NCI-H1092 treated with DMSO at 0.1 percent for 48 hours (cell line): ENCODE measurements at places on chromosomes 5 and 9.

DNA sequence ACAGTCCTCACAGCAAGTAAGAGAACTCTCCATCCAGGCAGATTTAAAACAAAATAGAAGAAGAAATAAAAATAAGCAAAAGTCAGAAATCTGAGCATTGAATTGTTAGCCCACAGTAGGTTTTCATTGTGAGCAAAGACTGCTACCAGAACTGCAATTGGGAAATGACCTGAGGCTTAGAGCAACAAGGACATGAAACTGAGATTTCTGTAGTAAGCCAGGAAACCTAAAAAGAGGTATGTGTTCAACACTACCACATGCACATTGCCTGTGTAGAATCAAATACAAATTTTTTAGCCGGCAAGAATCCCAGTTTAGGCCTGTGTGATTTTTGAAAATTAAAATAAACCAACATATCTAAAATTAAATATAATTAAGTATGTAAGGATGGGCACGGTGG, 928.4 kb upstream of the WWC1 start:
- DNase-seq, result no peak

- DNase-seq, result peak; percentile 9
Observed at GRCh38 chr5:147303251-147303650, 68.4 kb downstream of the STK32A start.

DNA sequence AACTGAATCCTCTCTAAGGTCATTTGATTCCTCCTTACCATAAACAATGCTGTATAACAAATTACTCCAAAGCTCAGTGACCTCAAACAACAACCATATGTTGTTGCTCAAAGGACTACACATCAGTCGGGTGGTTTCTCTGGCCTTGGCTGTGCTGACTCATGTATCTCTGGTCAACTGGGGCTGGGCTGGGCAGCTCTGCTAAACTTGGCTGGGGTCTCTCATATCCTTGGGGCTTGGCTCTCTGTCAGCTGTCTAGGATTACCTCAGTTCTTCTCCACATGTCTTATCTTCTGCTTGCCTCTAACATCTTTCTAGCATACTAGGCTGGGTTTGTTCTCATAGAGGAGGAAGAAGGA, 86.4 kb downstream of the GALNT10 start:
- DNase-seq, result no peak

DNA sequence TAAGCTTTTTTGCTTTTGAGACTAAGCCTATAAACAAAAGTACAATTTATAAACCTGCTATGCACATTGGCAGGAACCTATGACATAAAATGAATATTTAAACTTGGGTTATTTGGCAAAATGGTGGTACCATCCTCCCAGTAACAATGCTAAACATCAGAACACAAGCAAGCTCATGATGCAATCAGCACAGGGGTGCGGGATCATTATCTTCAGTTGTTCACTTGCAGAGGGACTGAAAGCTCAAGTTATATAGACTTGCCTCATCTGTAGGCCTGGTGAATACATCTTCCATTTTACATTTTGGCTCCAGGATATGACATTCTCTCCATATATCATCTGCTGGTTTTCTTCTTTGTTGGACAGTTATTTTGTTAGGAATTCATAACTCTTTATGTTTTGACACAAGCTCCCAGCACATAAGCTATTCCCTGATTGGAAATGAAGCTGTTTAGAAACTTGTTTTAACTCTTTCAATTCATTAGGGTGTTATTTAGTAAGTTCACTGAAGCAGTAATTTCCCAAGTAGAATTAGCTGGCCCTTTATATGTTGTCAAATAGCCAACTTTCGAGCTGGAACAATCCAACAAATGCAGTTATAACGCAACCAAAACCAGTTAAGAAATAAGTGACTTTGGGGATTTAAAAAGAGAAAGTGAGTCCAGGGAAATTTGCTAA, 124.7 kb upstream of the LIFR start:
- no peak for DNase-seq
